Aorta (tissue), 5 donors: ENCODE measurements at places on chromosomes 5 and 9.
A peak's percentile ranks its signal among the peaks of the same experiment; 100 is the strongest.

- H3K27me3 ChIP-seq: no peaks in the 10 kb centered on the region
- no peak overlapping the region for H3K4me3 ChIP-seq
- H3K27ac ChIP-seq: no peak overlapping the region
- no peak for DNase-seq
- H3K4me1 ChIP-seq: no peaks in the 10 kb centered on the region
Observed at GRCh38 chr5:157924490-157924889, 65.5 kb upstream of the CLINT1 start.

GRCh38 chr9:77892171-77892570 is 139.4 kb downstream of the GNAQ start:
- no peaks in the 10 kb centered on the region for H3K4me1 ChIP-seq
- no peak overlapping the region for H3K27ac ChIP-seq
- H3K36me3 ChIP-seq: peaks cover 3% of the 10 kb centered on the region
- no peak for DNase-seq

DNA sequence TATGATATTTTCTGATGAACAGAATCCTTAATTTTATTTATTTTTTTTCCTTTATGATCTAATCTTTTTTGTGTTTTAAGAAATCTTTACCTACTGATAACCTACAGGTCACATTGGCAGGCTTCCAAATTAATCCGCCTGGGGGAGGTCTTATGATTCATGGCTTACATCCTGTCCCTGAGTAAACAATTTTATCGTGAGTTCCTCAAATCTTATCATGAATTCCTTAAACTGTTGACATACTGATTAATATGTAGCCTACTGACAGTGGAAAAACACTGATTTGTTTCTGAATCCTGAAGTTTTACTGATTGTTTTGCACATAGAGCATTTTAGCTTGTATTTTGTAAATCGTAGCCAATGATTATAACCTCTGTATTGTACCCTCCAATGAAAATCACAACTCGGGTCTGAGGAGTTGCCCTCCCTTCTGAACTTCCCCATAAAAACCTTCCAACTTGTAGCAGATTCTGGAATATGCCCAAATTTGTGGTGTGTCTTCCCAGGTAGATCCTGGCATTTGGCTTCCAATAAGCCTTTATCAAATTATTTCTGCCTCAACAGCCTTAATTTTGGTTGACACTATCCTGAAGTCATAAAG is 105.6 kb downstream of the VCAN start:
- peak overlapping the region; percentile 28 for H3K27ac ChIP-seq
- H3K4me3 ChIP-seq: no peak overlapping the region
- H3K36me3 ChIP-seq: peaks cover 5% of the 10 kb centered on the region
- H3K4me1 ChIP-seq: no peaks in the 10 kb centered on the region

GRCh38 chr5:56326116-56326515 is 93.0 kb upstream of the ANKRD55 start:
- no peak overlapping the region for H3K27ac ChIP-seq
- H3K36me3 ChIP-seq: no peaks in the 10 kb centered on the region
- no peak overlapping the region for H3K4me3 ChIP-seq
- no peaks in the 10 kb centered on the region for H3K27me3 ChIP-seq
- DNase-seq: no peak

GRCh38 chr9:119873877-119874276 is 504.6 kb upstream of the BRINP1 start:
- H3K4me1 ChIP-seq: no peaks in the 10 kb centered on the region
- no peak for DNase-seq
- H3K27me3 ChIP-seq: no peaks in the 10 kb centered on the region
- no peaks in the 10 kb centered on the region for H3K36me3 ChIP-seq
- no peak overlapping the region for H3K27ac ChIP-seq

GRCh38 chr5:72434781-72435437 is 72.3 kb downstream of the ZNF366 start:
- peaks cover 12% of the 10 kb centered on the region for H3K4me1 ChIP-seq
- no peak for DNase-seq
- H3K4me3 ChIP-seq: no peak overlapping the region
- H3K27me3 ChIP-seq: no peaks in the 10 kb centered on the region
- peak overlapping the region; percentile 99 for H3K27ac ChIP-seq
